SJSA1 (cell line): ENCODE measurements at places on chromosomes 5 and 9.
A peak's percentile ranks its signal among the peaks of the same experiment; 100 is the strongest.

GRCh38 chr5:176784218-176785165 is 25.9 kb upstream of the UNC5A start:
- no peak for DNase-seq

- DNase-seq = no peak
Measured at GRCh38 chr9:121976751-121977150, 116.4 kb downstream of the TTLL11 start.

GRCh38 chr5:180704362-180704761 is 35.5 kb downstream of the OR2Y1 start:
- DNase-seq = no peak

- no peak for DNase-seq
Measured at GRCh38 chr9:19946441-19947109, 157.7 kb upstream of the SLC24A2 start.

DNA sequence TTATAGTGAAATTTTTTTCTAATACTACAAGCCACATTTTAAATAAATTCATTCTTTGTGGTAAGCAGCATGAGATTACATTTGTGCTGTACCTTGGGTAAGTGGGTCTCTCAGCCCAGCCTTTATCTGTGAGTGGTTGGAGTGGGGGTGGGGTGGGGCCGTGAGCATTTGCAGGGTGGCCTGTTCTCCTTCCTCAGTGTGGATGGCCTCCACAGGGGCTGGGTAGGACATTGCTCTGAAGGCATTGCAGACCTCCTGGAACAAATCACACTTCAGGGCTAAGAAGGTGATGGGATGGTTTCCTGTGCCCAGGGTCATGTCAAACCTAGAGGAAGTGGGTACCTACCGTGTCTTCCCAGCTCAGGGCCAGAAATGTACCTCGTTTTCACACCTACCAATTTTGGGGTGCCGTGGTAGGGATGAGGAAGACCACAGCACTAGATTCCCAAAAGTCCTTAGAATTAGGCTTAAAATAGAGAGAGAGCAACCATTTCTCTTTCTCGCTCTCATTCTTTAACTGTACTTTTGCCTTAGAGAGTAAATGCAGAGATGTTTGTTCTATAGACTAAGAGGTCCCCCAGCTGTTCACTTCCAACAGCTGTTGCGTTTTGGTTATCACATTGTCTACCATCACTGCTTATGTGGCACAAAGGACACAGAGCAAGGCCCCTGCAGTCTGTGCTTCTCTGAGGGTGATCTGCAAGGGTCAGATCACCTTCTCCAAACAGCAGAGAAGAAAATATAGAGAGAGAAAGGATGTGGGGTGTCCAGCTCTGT is 83.4 kb upstream of the CTSL start:
- no peak for DNase-seq

DNA sequence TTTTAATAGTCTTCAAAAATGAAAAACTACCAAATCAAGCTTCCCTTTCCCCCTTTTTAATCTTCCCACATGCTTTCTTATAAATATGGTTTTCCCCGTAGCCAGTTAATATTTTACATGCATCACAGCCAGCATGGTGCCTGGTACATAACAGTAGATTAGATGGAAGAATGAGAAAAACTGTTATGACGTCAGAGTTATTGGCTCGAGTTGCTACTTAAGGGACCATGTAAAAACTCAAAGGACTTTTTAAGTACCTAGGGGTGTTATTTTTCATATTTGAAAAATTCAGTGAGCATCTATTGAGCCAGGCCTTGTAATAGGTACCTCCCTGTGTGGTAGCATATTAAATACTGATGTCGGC is 176.4 kb downstream of the SMARCA2 start:
- no peak for DNase-seq

- no peak for DNase-seq
Measured at GRCh38 chr5:112417931-112418658, 982 bp downstream of the EPB41L4A start.

- DNase-seq = no peak
Measured at GRCh38 chr5:94944160-94944559, 325.7 kb downstream of the SLF1 start.

- DNase-seq = no peak
Measured at GRCh38 chr9:21682981-21683380, 119.5 kb upstream of the MTAP start.

GRCh38 chr9:13719981-13720676 is 440.6 kb upstream of the MPDZ start:
- peak; percentile 46 for DNase-seq

GRCh38 chr5:29162297-29162696 is 2031.2 kb upstream of the CDH6 start:
- no peak for DNase-seq

GRCh38 chr5:107092695-107093094 is 578.0 kb downstream of the EFNA5 start:
- DNase-seq = no peak
